CD4-positive, alpha-beta T cell treated with Interleukin-17A for 4 hours (primary cell): ENCODE measurements at places on chromosomes 6 and 20.

DNA sequence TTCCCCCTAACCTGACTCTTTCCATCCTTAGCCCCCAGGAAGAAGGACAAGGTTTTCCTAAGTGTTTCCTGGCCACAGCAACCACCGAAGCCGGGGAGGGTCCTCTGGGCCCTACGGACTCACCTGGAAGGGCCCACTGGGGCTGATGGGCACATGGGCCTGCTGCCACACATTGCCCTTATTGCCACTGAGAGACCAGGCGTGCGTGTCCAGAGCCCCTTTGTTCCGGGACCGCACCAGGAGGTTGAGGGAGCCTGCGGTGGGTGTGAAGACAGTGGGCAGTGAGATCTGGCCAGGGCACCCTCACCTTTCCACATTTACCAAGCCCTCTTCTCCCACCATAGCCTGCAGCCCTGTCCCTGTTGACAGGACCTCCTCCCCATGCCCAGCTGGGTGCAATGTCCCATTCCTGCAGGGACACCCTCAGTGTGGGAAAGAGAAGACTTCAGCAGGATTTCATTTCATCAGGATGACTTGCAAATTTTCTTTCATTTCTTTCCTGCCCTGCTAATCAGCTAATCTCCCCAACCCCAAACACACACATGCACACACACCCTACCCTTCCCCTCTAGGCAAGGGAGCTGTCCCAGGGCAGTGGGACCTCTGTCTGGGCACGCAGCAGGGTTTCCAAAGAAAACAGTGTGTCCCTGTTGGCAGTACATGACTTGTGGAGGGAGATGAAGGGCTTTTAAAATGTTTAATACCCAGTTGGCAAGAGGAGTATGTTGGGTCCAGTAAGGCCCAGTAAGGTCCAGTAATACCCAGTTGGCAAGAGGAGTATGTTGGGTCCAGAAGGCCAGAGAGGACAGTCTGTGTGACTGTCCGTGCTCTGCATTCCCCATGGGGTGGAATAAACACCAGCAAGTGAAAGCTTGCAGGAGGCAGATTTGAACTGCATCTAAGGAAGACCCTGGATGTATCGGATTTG is 59.0 kb downstream of the MDGA1 start:
- no peak for DNase-seq

- no peak for DNase-seq
Measured at GRCh38 chr6:50927800-50928199, 109.1 kb downstream of the TFAP2B start.

DNA sequence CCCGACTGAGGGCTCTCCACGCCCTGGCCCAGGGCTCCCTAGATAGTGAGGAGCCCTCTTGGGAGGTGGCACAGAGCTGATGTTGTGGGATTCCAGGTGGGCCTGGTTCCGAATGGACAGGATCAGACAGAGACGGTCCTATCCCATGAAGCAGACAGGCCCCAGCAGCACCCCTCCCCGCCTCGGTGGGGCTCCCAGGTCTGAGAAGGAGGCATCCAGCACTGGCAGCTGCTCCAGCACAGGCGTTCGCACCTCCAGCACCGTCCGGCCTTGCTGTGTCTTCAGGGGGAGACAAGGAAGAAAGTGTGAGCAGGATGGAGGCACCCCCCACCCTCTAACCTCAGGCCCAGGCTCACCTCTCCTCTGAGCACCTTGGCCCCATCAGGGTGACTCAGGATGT is 28.7 kb downstream of the COL11A2 start:
- no peak for DNase-seq

DNA sequence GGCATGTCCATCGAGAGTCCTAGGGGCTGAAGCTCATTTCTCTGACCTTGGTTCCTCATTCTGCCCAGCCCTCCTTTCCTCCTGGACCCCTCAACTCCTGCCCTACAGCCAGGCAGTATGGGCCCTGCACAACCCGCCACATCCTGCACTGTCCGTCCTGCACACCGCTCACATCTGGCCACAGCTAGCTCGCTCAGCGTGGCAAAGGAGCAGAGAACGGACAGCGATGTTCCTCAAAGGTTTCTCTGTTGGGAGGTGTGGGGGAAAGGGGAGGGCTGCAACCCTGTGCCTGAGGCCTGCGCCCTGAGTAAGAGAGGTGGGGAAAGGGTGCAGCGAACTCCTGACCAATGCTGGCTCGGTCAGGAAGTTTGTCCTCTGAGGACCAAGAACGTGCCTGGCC is 90.1 kb downstream of the PXDC1 start:
- no peak for DNase-seq
